Right lobe of liver (tissue), 6 donors: ENCODE measurements at places on chromosomes 5 and 9. TPM values are rescaled to one million over a fixed set of nuclear protein-coding genes. Genes with fewer than 3 reads are reported as not detected.

Gene IFNK
- total RNA-seq: not detected

Gene BAAT
- total RNA-seq: 476 TPM

Gene PLEKHG4B
- not detected for total RNA-seq

Gene ABO
- 0.29 TPM for total RNA-seq

Gene SURF1
- total RNA-seq: 68.8 TPM

Gene GNA14
- total RNA-seq: 2.3 TPM

Gene SH3RF2
- 3.5 TPM for total RNA-seq

Gene PCDHA9
- not detected for total RNA-seq

Gene SLC6A18
- total RNA-seq: not detected

Gene NTRK2
- 0.23 TPM for total RNA-seq

Gene SYNPO
- 24.4 TPM for total RNA-seq

Gene TXNDC8
- total RNA-seq: not detected

Gene PTGER4
- total RNA-seq: 0.84 TPM

Gene FBXW11
- total RNA-seq: 27.5 TPM

Gene LIX1
- not detected for total RNA-seq

Gene OMD
- total RNA-seq: 1.2 TPM

Gene KCNN2
- total RNA-seq: 10.4 TPM
